NCI-H82 (cell line): ENCODE measurements at places on chromosomes 12 and 14.

- DNase-seq, result no peak
Observed at GRCh38 chr12:42237853-42238239, 202 bp downstream of the YAF2 start.

- no peak for DNase-seq
Observed at GRCh38 chr14:77213679-77214016, 32.0 kb downstream of the TMEM63C start.

DNA sequence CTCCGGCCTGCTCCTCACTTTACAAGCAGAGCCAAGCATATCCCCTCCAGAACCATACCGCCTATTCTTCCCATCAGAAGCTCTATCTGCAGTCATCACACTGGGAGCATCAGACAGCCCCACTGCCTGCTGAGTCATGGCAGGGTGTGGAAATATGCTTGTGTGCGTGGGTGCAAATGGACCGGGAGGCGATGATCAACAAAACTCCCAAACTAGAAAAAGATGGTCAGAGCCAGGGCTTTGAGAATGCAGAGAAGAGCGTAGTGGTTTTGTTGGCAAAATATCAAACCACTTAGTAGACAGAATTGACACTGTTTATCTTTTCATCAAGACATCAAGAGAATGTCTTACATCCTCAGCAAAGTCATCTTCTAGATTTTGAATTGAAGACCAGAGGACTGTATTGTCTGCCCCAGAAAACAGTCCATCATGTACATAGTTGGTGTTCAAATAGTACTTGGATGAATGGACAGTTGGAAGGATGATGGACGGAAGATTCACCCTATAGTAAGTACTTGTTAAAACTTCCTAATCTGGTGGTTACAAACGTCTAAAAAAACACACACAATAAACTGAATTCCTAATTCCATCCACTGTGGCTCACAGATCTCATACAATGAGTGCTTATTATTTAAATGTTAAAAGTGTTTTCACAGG is 54.9 kb downstream of the VWF start:
- no peak for DNase-seq

GRCh38 chr12:88251798-88252197 is 109.7 kb downstream of the TMTC3 start:
- DNase-seq, result no peak

GRCh38 chr14:99057576-99058083 is 214.4 kb downstream of the BCL11B start:
- DNase-seq, result no peak

GRCh38 chr12:131674373-131674772 is 36.5 kb upstream of the SFSWAP start:
- no peak for DNase-seq

GRCh38 chr12:111085096-111085495 is 164.7 kb upstream of the MYL2 start:
- no peak for DNase-seq

- DNase-seq, result no peak
Observed at GRCh38 chr12:114764510-114764909, 80.5 kb upstream of the TBX3 start.

DNA sequence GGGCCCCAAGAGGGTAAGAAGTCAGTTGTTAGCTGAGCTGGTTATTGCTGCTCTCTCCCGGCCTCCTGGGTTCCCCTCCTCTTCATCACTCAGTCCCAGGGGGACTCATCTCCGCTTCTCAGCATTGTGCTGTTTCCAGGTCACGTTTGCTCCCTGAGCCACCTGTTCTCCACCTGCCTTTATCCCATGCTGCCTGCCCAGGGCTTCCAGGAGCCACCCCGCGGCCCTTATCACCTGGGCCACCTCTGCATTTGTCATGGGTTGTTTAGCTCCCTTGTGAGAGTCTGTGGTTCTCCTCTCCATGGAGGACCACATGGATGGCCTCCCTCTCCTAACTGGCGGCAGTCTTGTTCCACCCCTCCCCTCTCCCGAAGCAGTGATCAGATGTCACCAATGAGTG is 36.0 kb downstream of the SYNDIG1L start:
- DNase-seq, result no peak

GRCh38 chr14:36428350-36428749 is 91.7 kb downstream of the NKX2-1 start:
- no peak for DNase-seq

DNA sequence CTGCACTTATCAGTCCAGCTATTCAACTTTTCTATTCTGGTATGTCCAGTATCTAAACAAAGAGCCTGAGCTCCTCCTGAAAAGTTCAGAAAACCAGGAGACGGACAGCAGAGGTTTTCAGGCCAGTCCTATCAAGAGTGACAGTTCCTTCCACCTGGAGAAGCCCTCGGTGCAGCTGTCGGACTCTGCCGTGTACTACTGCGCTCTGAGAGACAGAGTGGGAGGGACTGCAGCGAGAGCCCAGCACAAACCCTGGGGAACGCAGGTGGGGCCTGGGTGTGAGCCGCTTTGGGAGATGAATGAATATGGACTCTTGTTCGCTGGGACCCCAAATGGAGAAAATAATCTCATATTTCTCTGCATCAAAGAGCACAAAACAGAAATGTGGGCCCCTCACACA is 329.8 kb upstream of the OR4E1 start:
- DNase-seq, result peak; percentile 73

- peak; percentile 79 for DNase-seq
Observed at GRCh38 chr12:530308-530707, 70.6 kb downstream of the B4GALNT3 start.

- DNase-seq, result peak; percentile 6
Observed at GRCh38 chr14:31229638-31230572, 22.3 kb upstream of the HECTD1 start.

DNA sequence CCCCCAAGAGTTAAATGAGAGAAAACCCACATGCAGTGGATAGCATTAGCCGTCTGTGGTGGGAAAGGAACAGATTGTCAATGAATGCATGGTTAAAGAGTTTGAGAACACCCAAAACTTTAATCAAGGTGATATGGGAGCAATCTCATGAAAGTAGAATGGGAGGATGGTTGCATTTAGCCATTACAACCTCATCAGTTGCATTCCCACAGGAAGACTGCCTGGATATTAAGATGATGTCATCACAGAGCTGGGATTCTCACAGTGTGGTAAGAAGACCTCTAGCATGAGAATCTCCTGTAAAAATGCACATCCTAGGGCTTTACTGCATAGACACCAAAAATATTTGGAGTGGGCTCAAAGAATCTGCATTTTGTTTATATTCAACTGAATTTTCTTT is 284.9 kb downstream of the RGS6 start:
- DNase-seq, result no peak

DNA sequence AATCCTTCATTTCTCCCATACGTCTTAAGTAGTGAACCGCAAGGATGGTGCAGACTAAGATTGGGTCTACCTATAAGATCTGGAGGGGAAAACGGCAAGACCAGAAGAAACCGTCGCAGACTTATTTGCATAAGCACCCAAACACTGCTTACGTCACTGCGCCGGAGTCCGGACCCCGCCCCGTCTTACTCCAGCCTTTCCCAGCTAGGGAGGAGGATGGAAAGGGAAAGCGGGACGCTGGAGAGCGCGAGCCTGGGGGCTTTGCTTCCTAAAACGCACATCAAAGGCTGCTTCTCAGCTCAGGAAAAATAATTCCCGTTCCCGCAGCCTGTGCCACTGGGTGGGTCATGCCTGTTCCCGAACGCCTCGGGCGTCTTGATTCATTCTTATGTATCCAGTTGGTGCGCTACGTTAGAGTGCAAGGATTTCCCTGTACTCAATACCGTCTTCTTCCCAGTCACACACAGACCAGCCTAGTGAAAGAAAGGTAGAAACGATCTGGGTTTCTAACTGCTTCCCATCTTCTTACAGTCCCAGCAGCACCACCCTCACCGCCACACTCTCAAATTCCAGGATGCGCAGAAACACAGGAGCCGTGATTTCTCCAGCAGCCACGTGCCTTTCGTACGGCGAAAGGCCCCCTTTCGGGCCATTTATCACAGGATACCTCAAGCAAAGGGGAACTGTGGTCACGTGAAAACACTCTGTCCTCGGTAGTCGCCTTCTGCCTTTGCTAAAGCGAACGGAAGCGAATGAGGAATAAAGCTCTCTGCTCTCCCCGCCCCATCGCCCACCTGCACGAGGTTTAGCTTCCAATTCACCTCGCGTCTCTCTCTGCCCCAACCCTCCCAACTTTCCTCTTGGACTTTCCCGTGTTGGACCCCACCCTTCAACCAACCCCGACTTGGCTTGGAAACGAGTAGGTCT is 1.1 kb downstream of the SLC6A15 start:
- DNase-seq, result peak; percentile 96

DNA sequence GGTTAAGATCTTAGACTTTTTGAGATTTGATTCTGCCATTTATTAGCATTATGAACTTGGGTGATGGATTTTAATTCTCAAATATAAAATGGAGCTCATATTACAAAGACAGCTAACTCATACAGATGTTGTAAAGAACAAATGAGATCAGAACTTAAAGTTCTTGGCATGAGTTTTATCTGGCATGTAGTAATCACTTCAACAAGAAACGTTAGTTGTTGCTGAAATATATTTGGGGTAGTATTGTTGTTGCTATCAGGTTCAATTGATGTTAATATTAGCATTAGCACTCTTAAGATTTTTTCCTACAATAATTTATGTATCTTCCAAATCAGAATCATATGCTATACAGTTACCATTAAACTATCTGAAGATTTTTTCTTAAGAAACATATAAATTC is 71.0 kb downstream of the SLC6A15 start:
- DNase-seq, result no peak

GRCh38 chr12:12975322-12976077 is 23.5 kb upstream of the GPRC5D start:
- DNase-seq, result peak; percentile 52

GRCh38 chr12:132141976-132142678 is 2.0 kb downstream of the DDX51 start:
- no peak for DNase-seq
